ENCODE measurements at places on chromosomes 4 and X. TPM values are rescaled to one million over a fixed set of nuclear protein-coding genes. Genes with fewer than 3 reads are reported as not detected.

The P2RY10 gene
- 246 TPM for polyA plus RNA-seq

The NUP54 gene
- 33.4 TPM for polyA plus RNA-seq

The SPANXC gene
- polyA plus RNA-seq: not detected

- no peaks in the 10 kb centered on the region for H3K36me3 ChIP-seq
- H3K4me1 ChIP-seq: no peaks in the 10 kb centered on the region
- DNase-seq: no peak
- no peak overlapping the region for H3K27ac ChIP-seq
Measured at GRCh38 chr4:73847526-73848182, 5.4 kb upstream of the PF4V1 start.

- H3K4me3 ChIP-seq: peak within 1 kb of the TSS; percentile 95
- H3K4me1 ChIP-seq: peaks cover 16% of the 10 kb centered on the region
- DNase-seq: peak; percentile 42
- peak within 1 kb of the TSS; percentile 70 for H3K27ac ChIP-seq
- H3K36me3 ChIP-seq: no peaks in the 10 kb centered on the region
- H3K27me3 ChIP-seq: no peaks in the 10 kb centered on the region
Measured at GRCh38 chrX:12791257-12792228, at the start of gene PRPS2. Gene PRPS2 (plus strand): TSS chrX:12791412. CDS start chrX:12791498, 86 bp downstream.

DNA sequence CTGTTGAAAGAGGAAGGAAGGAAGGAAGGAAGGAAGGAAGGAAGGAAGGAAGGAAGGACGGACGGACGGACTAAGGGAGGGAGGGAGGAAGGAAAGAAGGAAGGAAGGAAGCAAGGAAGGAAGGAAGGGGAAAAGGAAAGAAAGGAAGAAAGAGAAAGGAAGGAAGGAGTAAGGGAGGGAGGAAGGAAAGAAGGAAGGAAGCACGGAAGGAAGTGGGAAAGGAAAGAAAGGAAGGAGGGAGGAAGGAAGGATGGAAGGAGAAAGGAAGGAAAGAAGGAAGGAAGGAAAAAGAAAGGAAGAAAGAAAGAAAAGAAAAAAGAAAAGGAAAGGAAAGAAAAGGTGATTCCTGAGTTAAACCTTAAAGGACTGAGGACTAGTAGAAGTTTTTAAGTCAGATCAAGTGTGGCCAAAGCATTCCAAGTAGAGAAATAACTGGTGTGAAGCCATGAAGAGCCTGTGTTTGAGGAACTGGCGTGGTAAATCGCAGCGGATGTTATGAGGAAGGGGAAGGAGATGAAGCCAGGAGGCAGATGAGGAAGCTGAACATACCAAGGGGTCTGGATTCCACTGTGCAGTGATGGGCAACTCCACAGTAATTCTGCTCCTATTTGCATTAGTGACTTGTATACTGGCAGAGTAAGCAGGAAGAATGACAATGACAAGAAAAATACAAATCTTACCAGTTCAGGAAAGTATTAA is 163.5 kb downstream of the MGST2 start:
- peaks cover 5% of the 10 kb centered on the region for H3K4me1 ChIP-seq
- no peaks in the 10 kb centered on the region for H3K27me3 ChIP-seq
- H3K4me3 ChIP-seq: no peak overlapping the region
- no peak for DNase-seq

DNA sequence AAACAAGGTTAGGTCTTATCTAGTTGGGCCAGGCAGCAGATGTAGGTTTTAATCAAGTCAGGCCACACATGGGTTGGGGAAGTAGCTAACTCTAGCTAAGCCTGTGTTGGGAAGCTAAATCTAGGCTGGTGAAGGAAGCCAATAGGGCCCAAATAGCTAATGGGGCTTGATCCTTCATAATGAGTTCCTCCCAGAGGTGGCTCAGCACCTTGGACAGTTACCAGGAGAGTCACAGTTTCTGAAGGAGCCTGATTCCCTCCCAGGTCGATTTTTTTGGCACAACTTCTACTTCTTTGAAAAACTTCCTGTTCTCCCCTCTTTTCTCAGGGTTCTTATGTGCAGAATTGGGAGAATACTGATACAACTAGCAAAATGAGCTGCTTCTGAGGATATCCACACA is 242.5 kb upstream of the PRPS2 start:
- no peak overlapping the region for H3K27ac ChIP-seq
- H3K4me1 ChIP-seq: no peaks in the 10 kb centered on the region
- H3K4me3 ChIP-seq: no peak overlapping the region
- DNase-seq: no peak
- no peaks in the 10 kb centered on the region for H3K27me3 ChIP-seq

GRCh38 chr4:138845664-138846063 is 169.9 kb upstream of the NOCT start:
- no peaks in the 10 kb centered on the region for H3K4me1 ChIP-seq
- no peaks in the 10 kb centered on the region for H3K36me3 ChIP-seq
- no peak for DNase-seq
- H3K27ac ChIP-seq: no peak overlapping the region
